ENCODE measurements at places on chromosomes 1 and 21. TPM values are rescaled to one million over a fixed set of nuclear protein-coding genes. Genes with fewer than 3 reads are reported as not detected.

SLC6A9 gene
- 15.1 TPM for total RNA-seq

KRTAP12-1 gene
- total RNA-seq = not detected

RCSD1 gene
- total RNA-seq = 0.02 TPM

ROR1 gene
- 10.5 TPM for total RNA-seq

RNF207 gene
- 10.9 TPM for total RNA-seq

PCNX2 gene
- 9.7 TPM for total RNA-seq

APOBEC4 gene
- not detected for total RNA-seq

GPR25 gene
- not detected for total RNA-seq

SFPQ gene
- total RNA-seq = 238 TPM

BTBD19 gene
- total RNA-seq = 2.6 TPM

KCND3 gene
- 0.02 TPM for total RNA-seq

OR2G6 gene
- total RNA-seq = not detected

DNASE2B gene
- not detected for total RNA-seq

MTF1 gene
- 4.2 TPM for total RNA-seq

PDZK1IP1 gene
- total RNA-seq = 7.1 TPM

SPTA1 gene
- not detected for total RNA-seq

ANKRD35 gene
- total RNA-seq = 0.07 TPM

SPRR2G gene
- not detected for total RNA-seq

CRP gene
- not detected for total RNA-seq

PTAFR gene
- total RNA-seq = 0.09 TPM

ASAP3 gene
- 7.8 TPM for total RNA-seq

RASSF5 gene
- 1.1 TPM for total RNA-seq

FCRL2 gene
- total RNA-seq = not detected

FCRL3 gene
- not detected for total RNA-seq

MNDA gene
- not detected for total RNA-seq

USP21 gene
- total RNA-seq = 21.6 TPM

Data from A549 treated with dexamethasone at 1 μM for 4 hours (cell line).